ENCODE measurements at places on chromosomes 4 and X.

GRCh38 chr4:52126966-52127365, 75.9 kb downstream of the SPATA18 start:
- DNase-seq: no peak

- no peak for DNase-seq
Observed at GRCh38 chr4:119841361-119841760, 212.8 kb upstream of the PDE5A start.

GRCh38 chrX:42027367-42028000, 104.1 kb upstream of the CASK start:
- DNase-seq: no peak

DNA sequence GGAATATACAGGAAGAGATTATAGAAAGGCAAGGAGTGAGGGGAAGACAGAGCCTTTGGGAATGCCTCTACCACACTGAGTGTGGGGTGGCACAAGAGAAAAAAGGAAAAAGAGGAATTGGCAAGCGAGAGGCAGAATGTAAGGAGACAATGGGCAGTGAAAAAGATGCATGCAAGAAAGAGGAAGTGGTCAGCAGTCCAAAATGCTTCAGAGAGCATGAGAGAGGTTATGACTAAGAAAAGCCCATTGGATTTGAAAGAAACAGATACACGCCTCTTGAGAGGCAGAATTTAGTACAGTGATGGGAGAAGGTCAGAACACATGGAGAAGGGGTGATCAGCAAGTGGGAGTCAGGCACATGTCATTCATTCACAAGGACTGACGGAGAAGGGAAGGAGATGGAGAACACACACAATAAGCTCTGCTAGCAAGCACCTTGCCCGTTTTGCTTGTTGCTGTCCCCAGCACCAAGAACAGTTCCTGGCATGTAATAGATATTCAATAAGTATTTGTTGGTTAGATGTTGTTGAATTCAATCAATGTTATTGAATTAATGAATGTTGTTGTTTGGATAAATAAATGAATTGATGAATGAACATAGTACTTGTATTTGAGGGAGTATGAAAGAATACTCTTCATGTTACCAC, 6.3 kb downstream of the DCHS2 start:
- no peak for DNase-seq

GRCh38 chrX:13151828-13152517, 107.6 kb upstream of the FAM9C start:
- no peak for DNase-seq

DNA sequence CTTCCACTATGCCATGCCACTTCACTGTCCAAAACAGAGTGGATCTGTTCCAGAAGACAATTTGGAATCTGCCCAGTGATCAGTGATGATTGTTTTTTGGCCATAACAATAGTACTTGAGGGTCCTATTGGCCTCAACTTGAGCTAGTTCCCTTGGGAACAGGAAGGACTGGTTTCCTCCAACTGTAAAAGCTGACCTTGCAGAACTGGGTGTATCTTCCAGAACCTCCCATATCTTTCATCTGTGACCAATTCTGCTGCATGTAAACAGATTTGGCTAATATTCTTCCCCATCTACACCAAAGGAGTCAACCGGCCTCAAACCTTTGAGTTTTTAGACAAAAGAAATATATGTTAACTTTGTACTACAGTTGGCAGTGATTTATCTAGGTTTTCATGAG, 165.1 kb upstream of the TRPC5 start:
- DNase-seq: no peak

GRCh38 chr4:125849869-125850268, 535.1 kb downstream of the FAT4 start:
- no peak for DNase-seq

DNA sequence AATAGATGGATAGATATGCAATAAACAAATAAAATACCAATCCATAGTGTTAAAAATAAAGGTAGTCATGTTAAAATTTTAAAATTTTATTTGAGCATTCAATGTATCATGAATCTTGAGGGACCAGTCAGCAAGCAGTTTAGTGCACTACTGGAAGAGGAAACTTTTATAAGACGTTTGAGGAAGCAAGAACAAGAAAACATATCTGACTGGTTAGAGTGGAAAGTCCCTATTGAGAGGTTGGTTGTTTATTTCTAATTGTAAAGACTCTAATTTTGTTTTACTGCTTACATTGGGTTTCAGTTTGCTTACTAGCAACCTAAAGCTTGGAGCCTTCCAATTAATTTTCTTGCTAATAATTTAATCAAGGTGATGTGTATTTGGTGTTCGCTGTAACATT, 786.2 kb downstream of the RAB28 start:
- no peak for DNase-seq

Data from activated CD8-positive, alpha-beta memory T cell treated with anti-CD3 and anti-CD28 coated beads for 4 hours (primary cell).